Activated CD8-positive, alpha-beta memory T cell treated with anti-CD3 and anti-CD28 coated beads for 48 hours (primary cell): ENCODE measurements at places on chromosomes 4 and X.

GRCh38 chr4:76589402-76589801 is 154.4 kb downstream of the SHROOM3 start:
- no peak for DNase-seq

DNA sequence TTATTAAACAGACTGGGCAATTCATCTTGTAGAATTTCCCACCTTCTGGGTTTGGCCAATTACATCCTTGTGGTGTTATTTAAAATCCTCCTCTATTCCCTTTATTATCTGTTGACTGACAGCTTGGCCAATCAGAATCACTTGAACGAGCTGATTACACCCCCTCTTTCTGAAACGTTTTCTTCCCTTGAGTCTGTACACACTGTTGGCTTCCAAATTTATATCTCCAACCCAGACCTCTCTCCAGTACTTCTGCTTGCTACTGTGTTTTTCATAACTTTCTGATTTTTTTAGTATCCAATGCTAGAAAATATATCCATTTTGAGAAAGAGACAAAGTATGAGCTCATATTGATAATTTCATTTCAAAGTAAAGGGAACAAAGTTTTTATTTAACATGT is 14.8 kb downstream of the CD38 start:
- no peak for DNase-seq

DNA sequence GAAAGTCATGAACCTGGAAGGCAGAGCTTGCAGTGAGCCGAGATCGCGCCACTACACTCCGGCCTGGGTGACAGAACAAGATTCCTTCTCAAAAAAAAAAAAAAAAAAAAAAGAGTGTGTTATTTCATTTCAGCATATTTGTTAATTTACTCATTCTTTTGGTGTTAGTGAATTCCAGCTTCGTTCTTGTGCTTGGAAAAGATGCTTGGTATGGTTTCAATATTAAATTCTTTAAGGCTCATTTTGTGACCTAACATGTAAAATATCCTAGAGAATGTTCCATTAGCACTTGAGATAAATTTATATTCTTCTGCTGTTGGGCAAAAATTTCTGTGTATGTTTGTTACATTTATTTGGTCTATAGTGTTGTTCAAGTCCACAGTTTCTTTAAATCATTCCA is 66.8 kb downstream of the SPIN3 start:
- no peak for DNase-seq

DNA sequence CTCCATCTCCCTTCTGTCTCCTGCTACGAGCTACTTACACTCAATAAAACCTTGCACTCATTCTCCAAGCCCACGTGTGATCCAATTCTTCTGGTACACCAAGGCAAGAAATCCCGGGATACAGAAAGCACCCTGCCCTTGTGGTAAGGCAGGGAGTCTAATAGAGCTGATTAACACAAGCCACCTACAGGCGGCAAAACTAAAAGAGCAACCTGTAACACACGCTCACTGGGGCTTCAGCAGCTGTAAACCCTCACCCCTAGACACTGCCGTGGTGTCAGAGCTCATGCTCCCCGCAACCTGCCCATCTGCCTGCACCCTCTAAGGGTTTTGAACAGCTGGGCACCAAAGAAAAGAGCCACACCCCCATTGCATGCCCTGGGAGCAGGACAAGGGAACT is 755.4 kb upstream of the HTR2C start:
- no peak for DNase-seq

DNA sequence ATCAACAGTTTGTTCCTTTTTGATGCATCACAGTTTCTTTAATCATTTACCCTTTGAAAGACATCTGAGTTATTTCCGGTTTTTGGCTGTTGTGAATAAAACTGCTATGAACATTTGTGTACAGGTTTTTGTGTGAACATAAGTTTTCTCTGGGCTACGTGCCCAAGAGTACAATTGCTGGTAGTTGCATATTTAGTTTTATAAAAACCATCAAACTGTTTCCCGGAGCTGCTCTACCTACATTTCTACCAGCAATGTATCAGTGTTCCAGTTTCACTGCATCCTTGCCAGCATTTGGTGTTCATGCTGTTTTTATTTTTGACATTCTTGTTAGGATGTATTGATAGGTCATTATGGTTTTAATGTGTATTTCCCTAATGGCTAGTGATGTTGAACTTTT is 17.3 kb downstream of the KDM6A start:
- DNase-seq = no peak

- no peak for DNase-seq
Measured at GRCh38 chr4:94516067-94516466, 64.3 kb downstream of the PDLIM5 start.

GRCh38 chr4:54660591-54660990 is 2.8 kb downstream of the KIT start:
- no peak for DNase-seq

- no peak for DNase-seq
Measured at GRCh38 chr4:165184220-165184619, 23.1 kb upstream of the KLHL2 start.

DNA sequence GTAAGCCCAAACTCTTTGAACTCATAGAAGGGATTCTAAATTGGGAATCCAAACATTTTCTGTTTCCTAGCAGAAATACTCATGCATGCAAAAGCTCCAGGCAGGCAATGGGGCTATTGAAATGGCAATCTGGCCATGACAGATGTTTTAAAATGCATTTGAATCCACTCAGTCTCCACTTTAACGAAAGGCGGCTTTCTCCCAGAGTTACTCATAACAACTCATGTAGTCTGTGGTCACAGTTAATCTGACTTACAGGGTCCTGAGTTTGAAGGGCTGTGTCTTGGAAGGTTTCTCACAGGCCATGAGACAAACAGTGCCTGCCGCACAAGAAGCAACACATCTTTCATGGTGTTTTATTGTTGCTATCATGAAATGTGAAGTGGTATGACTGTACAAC is 185.7 kb downstream of the AMELX start:
- no peak for DNase-seq

GRCh38 chrX:131746491-131746968 is 202.7 kb downstream of the OR13H1 start:
- DNase-seq = no peak

- no peak for DNase-seq
Measured at GRCh38 chr4:7906171-7906701, 33.4 kb downstream of the AFAP1 start.

DNA sequence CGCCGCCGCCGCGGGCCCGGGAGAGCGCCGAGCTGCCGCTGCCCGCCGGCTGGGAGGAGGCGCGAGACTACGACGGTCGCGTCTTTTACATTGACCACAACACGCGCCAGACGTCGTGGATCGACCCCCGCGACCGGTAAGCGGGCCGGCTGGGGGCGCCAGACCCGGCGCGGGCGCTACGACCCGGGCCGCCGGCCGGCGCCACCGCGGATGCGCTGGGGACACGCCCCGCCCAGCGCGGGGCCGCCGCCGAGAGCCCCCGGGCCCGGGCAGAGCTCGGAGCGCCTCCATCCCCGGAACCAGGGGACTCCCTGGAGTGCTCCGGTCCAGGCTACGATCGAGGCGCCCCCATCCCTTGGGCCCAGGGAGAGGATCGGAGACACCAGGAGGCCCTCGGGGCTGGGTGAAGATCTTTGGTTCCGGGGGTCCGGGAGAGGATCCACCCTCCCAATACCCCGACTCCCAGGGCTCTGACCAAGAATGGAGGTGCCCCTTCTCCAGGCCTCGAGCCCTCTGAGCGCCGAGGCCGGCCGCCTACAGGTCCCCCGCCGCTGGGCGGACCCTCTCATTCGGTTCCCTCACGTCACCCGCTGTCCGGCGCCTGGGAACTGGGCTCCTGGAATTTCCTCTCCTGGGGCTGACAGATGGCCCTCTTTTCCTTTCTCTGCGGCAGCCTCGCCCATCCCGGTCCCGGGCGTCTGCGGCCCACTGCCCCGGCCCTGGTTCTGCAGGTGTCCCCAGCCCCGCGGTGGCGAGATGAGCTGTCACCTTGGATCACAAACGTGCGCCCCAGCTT is 48.8 kb downstream of the CLDN34 start:
- DNase-seq = no peak

- DNase-seq = no peak
Measured at GRCh38 chr4:98529970-98530569, 128.3 kb downstream of the TSPAN5 start.

DNA sequence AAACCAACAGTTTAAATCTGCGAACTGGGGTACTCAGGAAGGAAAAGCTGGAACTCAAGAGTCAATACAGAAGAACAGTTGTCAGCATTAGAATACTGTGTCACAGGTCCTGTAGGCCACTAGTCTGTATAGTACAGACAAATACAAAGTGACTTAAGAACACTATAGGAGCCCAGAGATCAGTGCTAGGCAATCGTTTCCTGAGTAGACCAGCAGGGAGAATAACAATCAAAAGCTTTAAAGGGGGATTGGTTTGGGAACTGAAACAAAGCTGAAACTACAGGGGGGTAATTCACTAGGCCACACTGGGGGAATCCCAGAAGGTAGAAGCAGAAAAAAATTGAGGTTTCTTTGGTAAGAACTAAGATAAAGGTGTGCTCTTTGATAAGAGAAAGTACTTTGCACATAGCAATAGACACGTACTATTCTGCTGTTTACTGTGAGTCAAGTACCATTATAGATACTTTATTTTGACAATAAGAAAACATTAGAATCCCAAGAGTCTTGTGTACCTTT is 339.7 kb downstream of the PCDH19 start:
- DNase-seq = no peak

- no peak for DNase-seq
Measured at GRCh38 chrX:54063361-54063760, 19.1 kb upstream of the PHF8 start.

- DNase-seq = no peak
Measured at GRCh38 chrX:9349572-9350494, 115.0 kb upstream of the TBL1X start.

GRCh38 chrX:109760922-109761250 is 27.8 kb upstream of the ACSL4 start:
- no peak for DNase-seq

DNA sequence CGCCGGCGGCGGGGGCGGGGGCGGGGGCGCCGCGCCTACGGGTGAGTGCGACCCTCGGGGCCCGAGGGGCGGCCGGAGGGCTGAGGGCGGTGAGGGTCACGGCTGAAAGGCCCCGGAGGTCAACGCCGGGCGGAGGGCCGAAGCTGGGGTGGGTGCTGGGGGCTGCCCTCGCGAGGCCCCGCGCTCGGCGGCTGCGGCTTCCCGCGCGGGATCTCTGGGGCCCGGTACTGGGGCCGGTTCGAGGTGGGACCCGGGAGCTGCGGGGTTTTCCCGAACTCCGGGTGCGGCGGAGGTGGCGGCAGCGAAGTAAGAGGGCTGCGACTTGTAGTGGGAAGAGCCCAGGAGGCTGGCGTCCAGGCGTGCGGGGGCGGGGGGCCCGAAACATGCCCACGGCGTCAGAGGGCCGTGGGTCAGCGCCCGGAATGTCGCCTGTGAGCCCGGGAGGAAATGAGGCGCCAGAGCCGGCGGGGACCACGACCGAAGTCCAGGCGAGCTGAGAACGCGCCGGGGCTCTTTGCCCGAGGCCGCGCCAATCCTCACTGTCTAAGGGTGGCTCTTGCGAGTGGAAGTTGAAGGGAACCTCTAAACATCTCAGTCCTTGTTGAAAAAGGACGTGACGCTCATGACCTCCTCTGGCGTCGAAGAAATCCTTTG is 407 bp downstream of the IL13RA1 start:
- no peak for DNase-seq

DNA sequence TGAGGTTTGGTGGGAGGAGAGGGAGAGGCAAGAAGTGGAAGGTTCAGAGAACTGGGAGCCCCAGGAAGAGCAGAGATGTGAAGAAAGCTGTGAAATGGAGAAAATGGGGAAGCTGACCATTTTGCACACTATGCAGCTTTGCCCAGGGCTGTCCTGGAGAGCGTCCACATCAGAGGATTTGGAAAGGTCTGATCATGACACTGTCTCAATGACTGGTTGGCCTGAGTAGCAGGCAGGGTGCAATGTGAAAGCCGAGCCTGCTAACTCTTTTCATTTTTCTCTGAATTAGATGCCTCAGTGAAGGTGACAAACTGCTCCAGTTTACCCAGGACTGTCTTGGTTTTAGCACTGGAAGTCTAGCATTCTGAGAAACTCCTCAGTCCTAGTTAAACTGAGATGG is 330.1 kb upstream of the RPS6KA3 start:
- DNase-seq = no peak

DNA sequence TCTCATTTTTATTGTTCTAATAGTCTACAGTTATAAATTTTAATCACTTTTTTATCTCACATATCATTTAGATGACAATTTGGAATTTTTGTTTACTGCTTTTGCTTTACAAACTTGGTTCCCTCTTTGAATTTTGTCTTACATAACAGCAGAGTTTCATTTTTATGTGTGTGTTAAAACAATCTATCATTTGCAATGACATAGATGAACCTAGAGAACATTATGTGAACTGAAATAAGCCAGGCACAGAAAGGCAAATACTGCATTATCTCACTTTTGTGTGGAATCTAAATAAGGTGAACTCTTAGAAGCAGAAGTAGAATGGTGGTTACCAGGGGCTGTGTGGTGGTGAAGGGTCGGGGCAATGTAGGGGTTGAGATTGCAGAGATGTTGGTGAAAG is 170.7 kb downstream of the GASK1B start:
- no peak for DNase-seq

GRCh38 chrX:101265869-101266428 is 25.2 kb downstream of the TAF7L start:
- no peak for DNase-seq

- DNase-seq = no peak
Measured at GRCh38 chrX:111180750-111181240, 84.8 kb downstream of the PAK3 start.

DNA sequence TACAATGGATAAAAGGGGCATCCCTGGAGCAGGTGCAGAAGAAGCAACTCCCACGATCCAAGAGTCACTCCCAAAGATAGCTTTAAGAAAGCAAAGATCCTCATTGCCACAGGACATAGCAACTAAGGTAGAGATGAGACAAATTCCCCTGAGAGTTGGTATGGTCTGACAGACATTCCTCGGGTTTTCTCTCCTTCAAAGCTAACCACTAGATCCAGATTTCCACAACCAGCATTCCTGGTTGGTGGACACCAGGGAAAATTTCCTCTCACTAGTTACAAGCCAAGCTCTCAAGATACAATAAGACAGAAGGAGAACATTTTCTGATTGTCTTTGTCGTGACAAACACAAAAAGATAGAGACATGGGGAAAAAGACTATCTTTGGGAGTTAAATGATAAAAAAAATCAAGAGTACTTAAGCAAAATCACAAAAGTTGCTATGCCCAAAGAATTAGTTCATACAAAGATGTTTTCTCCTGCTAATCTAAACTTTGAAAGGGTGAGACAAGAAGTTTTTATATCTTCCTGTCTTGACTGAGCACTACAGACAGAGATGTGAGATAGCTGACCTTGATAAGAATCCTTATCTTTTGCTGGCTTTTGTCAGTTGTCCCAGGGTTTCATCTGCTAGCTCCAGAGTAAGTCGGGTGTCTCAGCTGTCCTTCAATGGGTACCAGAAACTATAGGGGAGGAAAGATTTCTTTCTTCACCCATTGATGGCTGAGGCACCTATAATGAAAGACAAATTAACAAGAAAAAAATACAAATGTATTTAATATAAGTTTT is 200.5 kb downstream of the CENPC start:
- no peak for DNase-seq

DNA sequence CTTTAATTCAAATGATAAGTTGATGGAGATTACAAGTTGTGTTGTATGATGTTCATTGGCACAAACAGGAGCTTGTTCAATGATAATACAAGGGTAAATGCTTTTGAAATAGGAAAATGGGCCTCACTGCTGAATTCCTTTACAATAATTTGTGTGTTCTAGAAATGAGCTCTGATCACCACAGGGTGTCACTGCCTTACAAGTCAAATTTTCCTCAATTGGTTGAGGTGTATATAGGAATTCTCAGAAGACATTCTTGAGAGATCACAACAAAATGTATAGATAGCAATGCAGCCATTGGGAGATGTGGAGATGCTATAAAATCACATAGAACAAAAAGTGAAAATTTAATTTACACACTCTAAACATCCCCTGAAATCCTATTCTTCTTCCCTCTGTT is 49.6 kb downstream of the KLF8 start:
- DNase-seq = no peak
